Activated CD4-positive, alpha-beta T cell treated with anti-CD3 and anti-CD28 coated beads, Interleukin-2, amount 50 U/mL, for 16 hours (primary cell): ENCODE measurements at places on chromosomes 4 and X.

DNA sequence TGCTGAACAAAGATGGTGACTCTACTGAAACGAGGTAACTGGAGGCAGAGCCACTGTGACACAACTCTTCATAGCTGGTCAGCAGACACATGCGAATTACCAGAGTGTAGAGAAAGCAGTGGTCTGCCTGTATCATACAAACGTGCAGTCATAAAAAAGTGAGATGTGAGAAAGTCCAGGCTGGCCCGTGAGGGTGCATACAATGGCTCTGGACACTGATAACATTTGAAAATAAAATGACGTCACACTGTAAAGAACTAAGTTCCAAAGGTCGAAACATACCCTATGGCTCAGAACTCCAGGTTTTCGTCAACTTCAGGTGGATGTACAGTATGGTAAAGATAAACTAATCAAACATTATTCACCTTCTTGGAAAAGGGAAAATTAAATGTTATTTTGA lies 95.7 kb downstream of the SHISA3 start:
- DNase-seq, result no peak

DNA sequence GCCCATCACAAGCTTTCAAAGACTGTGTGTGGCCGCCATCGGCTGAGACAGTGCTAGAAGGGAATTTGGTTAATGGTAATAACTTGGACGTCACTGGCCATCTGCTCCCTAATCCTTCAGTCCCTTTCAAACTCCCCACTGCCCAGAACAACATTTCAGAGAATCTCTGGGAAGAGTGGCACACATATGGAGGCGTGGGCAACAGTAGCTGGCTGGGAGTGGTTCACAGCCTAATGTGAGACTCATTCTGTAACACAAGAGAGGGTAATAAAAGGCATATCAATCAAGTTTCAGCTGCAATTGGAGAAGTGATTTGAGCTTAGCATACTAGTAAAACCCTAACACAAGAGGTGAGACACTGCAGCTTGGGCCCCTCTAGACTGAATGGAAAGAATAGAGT lies 15.4 kb downstream of the SMIM10 start:
- DNase-seq, result no peak

DNA sequence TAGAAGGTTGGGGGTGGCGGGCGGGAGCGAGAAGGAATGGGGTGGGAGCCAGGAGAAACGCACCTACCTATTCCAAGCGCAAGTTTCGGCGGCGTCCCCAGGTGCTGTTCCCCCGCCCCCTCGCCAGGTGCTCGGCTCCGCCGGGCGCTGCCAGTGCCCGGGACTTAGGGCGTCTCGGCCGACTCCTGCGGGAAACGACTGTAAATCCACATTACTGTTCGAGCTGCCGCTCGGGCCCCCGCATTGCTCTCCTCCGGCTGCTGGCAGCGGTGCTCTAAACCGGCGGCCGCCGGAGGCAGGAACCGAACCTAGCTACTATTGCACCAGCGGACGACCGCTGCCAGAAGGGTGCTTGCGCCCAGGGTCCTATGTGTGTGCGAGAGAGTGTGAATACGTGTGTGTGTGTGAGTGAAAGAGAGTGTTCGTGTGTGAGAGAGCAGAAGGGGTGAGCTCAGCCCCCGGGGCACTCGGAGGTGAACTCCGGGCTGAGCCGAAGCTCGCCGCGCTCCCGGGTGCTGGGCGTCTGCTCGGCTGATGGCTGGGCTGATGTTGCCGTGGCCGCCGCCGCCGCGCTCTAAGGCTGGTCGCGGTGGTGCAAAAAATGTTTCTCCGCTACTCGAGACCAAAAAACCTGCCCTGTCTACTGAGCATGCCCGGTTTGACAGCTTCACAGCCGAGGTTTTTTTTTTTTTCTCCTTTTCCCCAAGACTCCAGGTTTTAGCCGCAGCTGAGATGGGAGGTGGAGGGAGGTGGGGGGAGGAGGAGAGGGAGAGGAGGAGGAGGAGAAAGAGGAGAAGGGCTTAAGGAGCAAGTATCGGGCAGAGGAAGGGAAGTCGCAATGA lies 115.7 kb upstream of the TEX13C start:
- no peak for DNase-seq

- DNase-seq, result no peak
Observed at GRCh38 chr4:66575008-66575696, 904.9 kb upstream of the EPHA5 start.

DNA sequence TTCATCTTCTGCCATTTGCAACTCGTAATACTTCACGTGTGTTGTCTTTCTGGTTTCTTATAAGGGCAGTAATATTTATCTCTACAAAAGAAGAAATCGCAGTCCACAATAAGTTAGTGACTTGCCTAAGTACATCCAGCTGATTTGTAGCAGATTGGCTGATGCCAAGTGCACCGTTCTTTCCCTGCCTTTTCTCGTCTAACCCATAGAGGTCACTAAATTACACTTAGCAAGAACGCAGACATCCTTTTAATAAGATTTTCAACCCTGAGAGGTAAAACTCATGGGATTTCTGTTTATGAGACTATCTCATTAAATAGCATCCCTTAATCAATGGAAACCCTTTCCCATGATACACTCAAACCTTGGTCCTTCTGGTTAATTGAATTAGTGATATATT lies 408.6 kb upstream of the ACTRT1 start:
- DNase-seq, result no peak

GRCh38 chr4:80101792-80102116 lies 28.7 kb upstream of the ANTXR2 start:
- no peak for DNase-seq

GRCh38 chrX:3378156-3378555 lies 31.7 kb upstream of the MXRA5 start:
- no peak for DNase-seq

- DNase-seq, result no peak
Observed at GRCh38 chrX:19863212-19863856, 24.1 kb downstream of the SH3KBP1 start.

DNA sequence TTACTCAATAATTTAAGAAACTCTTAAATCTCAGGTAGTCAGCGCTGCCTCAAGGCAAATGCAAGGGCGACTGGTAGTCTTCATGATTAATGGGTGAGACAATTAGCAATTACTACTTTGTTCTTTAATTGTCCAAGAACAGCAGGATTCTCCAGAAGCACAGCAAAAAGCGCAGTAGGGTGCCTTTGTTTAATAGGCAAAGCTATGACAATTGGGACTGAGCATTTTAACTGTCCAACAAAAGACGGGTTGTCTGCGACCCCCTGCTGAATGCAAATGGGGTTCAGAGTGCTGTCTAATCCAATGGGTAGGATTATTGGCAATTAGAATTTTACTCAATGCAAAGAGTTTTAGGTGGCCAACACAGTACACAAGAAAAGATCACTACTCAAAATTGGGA lies 286.1 kb downstream of the CHIC1 start:
- DNase-seq, result no peak

- no peak for DNase-seq
Observed at GRCh38 chr4:85423431-85423830, 51.5 kb upstream of the ARHGAP24 start.

- DNase-seq, result no peak
Observed at GRCh38 chr4:2823671-2824328, 19.8 kb upstream of the ADD1 start.
